Fibroblast of skin of abdomen (primary cell): ENCODE measurements at places on chromosomes 5 and 9.

DNA sequence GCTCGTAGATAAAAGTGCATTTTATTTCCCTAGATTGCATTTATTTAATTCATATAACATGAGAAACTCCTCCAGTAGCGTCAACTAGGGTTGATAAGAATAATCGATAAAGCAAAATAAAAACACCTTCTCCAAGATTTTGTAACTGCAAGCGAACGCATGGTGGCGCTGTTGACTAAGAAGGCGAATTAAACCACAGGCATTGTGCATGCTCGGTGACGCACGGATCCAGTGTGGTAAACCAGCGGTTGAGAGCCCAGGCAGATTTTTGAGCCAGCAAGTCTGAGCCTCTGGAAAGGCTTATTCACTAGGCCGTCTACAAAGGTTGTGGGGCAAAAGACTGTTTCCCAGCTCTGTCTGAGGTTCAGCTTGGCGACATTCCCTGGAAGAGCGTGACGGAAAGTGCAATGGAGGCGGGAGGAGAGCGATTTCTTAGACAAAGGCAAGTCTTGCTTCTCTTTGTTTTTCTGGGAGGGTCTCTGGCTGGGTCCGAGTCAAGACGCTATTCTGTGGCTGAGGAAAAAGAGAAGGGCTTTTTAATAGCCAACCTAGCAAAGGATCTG, at the start of gene PCDHB3:
TSS of gene PCDHB3 (plus strand) at position 231 of the 563 bp plus-strand sequence. CDS start at position 408, 177 bp downstream.
- peak; percentile 24 for DNase-seq

DNA sequence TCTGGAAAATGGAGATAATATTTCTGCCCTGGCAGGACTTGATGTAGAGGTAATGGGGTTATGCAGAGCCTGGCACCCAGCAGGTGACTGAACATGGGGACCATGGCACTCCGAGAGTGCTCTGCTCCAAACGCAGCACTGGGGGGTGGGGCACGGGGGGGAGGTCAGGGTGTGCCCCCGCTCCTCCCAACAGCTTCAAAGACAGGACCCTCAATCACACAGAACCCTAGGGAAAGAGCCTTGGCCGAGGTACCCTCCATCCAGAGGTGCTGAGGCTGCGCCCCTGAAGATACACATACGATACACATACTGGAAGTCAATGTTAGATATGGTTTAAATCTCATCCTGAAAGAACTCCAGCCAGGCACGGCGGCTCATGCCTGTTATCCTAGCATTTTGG, 26.6 kb upstream of the CEP72 start:
- DNase-seq, result no peak

DNA sequence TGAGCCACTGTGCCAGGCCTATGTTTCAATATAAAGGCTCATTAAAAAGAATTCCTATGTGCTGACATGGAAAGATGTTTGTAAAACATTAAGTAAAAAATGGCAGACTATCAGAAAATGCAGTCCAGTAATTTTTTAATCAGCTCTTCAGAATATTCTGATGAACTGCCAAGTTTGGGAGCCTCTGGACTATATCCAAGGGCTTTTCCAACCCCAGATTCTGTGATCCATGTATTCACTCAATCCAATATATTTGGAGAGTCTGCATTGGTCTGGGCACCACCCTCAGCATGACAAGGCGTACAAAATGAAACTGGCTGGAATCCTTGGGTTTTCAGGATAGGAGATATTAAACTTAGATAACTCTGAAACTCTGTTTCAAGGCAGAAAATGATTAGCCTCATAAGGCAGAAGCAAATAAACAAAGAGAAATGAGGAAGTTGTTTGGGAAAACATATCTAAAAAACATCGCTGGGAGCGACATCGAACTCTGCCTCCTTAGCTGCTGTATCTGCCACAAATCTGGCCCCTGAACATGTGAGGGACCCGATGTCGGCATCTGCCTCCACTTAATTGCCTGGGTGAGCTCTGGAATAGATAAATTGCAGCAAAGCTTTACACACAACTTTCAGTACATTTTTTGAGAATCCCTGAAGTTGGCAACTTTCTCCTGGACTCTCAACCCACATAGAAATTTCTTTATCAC, 14.4 kb downstream of the PDE6A start:
- peak; percentile 10 for DNase-seq

DNA sequence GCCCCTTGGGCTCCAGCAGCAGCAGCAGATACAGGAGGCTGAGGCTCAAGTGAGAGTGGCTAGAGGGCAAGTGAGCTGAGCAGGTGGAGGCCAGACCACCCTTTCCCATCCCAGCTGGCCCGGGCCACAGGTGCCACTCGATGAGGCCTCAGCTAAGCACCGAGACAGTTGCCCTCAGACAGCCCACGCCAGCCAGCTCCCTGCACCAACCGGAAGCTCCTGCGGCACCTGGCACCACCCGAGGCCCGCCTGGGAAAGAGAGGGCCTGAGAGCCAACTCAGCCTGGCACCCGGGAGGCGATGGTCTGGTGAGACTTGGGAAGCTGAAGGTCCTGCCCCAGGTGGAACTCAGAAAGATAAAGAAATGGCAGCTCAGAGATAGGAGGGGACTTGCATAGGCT, 28.3 kb upstream of the TTLL11 start:
- no peak for DNase-seq

DNA sequence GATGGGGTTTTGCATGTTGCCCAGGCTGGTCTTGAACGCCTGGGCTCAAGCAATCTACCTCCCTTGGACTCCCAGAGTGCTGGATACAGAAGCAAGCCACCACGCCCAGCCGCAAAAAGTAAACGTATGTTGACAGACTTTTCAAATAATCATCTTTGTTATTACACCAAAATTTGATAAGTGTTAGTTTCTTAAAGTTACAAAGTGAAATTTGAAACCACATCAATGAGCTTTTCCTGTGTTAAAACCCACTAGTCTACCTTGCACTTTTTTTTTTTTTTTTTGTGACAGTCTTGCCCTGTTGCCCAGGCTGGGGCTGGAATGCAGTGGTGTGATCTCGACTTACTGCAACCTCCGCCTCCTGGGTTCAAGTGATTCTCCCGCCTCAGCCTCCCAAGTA, 29.9 kb downstream of the SPACA9 start:
- no peak for DNase-seq

DNA sequence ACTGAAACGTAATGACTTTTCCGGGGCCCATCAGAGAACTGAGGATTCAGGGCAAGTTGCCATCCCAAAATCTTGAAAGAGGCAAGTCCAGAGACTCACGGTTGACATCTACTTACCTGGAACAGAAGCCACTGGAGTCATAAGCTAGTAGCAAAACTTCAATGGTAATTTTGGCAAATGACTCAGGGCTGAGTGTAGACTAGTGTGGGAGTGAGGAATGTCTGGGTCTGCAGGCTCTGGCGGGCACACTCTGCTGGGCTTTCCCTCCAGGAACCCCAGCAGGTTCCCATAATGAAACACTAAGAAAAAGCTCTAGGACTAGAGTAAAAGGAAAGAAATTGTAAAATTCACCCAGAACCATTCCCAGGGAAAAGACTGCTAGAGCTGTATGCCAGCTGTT, 122.9 kb upstream of the NFIL3 start:
- peak; percentile 76 for DNase-seq

DNA sequence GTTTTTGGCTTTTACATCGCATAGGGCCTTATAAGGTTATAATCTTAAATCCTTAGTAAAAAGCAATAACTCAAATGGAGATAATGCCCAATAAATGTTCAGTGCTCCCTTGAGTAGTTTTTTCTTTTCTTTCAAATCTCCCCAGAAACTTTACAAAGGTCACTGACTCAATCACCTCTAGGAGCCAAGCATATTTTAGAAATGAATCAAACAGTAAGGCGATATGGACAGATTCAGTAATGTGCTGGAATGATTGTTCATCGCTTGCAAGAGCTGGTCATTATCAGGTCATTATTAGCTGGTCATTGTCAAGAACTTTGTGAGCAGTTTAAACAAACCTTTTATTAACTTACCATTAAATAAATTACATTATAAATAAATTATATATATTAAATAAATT, 130.4 kb upstream of the SLIT3 start:
- DNase-seq, result no peak

GRCh38 chr5:172624083-172624995, 16.7 kb upstream of the NEURL1B start:
- no peak for DNase-seq

- peak; percentile 34 for DNase-seq
These were observed 48.7 kb downstream of the PCSK1 start for GRCh38 chr5:96384353-96384752.

DNA sequence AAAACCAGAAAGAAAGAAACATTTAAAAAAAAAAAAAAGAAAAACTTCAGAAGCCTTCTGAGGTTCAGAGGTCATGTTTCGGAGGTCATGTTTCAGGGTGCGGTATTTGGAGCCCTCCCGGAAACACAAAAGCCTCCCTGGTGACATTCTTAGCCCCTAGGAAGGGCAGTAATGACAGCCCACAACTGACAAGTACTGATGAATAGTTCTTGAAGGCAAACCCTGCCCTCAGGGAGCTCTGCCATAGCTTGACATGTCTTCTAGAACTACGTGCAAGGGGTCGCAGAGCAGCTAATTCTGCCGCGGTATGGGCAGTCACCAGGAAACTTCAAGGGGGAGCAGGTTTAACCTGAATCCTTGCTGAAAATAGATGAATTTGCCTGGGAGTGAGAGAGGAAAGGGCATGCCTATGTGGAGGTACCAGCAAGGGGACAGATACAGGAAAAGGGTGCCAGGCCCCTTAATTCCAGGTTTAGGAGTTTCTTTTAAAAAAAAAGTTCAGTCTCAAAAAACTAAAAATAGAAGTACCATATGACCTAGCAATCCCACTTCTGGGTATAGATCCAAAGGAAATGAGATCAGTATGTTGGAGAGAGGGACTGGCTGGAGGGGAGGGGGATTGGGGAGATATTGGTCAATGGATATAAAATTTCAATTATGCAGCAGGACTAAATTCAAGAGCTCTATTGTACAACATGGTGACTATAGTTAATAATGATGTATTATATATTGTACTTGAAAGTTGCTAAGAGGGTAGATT, 98.4 kb downstream of the C9orf152 start:
- peak; percentile 32 for DNase-seq

DNA sequence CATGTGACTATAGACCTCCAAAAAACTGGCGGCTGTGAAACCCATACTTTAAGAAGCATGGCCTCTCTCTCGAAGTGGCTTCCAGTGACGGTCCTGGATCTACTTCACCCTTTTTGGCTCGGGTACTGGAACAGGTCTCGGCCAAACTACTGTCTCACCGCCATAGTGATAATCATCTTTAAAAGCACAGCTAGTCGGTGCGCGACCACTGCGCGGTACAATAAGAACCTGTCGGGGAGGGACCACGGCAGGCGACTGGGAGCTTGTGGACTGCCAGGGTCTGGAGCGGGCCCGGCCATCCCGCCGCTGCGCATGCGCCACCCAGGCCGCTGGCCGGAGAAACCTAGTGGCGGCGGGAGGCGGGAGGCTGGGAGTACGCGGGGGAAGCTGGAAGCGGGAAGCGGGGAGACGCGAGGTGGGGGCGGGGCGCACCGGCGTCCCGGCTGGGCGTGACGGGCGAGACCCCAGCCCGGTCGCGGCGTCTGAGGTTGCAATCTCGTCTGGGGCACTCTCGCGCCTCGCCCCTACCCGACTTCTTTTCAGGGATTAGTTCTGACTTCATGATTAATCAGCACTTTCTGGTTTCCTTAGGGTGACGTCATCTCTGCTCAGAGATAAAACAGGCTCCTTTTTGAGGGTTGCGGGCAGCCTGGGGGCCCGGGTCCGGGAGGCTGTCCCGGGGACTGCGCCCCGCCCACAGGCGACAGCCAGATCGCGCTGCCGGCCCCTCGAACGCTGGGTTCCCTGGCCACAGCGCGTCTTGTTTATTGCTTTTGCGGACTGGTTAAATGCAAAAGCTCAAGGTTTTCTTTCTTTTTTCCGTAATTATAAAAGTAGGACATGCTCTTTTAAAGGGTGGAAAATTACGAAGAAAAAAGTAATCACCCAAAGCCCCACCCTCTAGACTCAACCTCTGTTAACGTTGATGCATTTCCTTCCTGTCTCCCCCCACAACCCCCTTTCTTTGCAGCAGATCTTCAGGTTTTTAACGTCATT, 266.8 kb downstream of the CWC27 start:
- peak; percentile 96 for DNase-seq

DNA sequence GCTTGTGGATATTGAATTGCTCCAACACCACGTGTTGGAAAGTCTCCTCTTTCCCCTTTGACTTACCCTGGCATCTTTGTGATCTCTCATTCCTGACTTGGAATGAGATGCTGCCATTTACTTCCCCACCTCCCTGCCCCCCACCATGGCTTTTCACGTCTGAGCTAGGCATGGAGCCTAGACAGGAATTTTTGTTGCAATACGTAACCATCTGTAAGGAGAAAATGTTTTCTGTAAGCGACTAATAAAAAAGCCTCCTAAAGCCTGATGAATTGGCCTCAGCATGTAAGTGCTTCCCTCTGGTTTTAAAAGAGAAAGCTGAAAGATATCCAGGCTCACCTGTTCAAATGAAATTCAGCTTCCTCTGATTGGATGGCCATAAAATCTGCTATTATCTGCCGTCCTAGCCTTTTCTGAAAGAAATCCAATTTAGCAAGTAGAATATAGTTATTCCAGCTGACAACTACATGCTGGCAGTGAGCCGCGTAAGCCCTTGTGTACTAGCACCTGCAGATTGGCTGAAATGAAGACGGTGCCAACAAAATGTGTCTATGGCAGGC, 200.1 kb downstream of the NSG2 start:
- peak; percentile 60 for DNase-seq

GRCh38 chr5:173056783-173057061, 570 bp downstream of the CREBRF start:
- DNase-seq, result no peak

DNA sequence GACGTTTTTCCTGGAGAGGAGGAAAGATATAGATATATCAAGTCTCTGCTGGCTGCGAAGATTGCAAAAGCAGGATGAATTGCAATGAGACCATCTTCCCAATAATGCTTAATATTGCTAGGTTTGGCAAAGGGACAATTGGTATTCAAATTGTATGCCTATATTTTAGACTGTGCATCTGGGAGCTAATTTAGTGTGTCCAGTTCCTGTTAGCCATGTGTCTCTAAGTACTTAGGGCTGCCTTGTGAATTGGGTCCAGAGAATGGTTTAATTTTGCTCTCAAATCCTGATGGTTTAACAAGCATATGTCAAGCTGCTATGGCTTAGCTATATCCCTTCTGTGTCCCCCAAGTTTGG, 97.6 kb upstream of the ZNF366 start:
- DNase-seq, result no peak

DNA sequence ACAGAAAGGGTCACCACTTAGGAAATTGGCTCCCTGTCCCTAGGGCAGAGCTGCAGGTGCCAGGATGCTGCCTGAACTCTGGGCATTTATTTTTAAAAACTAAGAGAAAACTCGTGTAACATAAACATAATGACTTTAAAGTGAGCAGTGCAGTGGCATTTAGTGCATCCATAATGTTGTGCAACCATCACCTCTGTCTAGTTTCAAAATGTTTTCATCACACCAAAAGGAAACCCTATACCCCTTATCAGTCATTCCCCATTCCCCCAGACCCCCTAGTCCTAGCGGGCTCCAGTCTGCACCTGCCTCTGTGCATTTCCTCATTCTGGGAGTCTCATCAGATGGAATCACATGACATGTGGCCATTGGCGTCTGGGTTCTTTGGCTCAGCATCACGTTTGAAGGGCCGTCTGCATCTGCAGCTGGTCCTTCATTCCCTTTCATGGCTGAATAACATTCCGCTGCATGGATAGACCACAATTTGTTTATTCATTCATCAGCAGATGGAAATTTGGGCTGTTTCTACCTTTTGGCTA, 55.8 kb downstream of the NSG2 start:
- DNase-seq, result no peak

GRCh38 chr5:160697281-160697680, 154.7 kb downstream of the ATP10B start:
- no peak for DNase-seq
